ENCODE measurements at places on chromosomes 5 and 9.
A peak's percentile ranks its signal among the peaks of the same experiment; 100 is the strongest.

- DNase-seq: no peak
These were observed 53.8 kb downstream of the GLRA1 start for GRCh38 chr5:151870820-151871219.

- DNase-seq: no peak
These were observed 52.9 kb downstream of the CETN3 start for GRCh38 chr5:90356622-90357021.

- DNase-seq: no peak
These were observed 131.8 kb downstream of the GNAQ start for GRCh38 chr9:77899679-77900354.

DNA sequence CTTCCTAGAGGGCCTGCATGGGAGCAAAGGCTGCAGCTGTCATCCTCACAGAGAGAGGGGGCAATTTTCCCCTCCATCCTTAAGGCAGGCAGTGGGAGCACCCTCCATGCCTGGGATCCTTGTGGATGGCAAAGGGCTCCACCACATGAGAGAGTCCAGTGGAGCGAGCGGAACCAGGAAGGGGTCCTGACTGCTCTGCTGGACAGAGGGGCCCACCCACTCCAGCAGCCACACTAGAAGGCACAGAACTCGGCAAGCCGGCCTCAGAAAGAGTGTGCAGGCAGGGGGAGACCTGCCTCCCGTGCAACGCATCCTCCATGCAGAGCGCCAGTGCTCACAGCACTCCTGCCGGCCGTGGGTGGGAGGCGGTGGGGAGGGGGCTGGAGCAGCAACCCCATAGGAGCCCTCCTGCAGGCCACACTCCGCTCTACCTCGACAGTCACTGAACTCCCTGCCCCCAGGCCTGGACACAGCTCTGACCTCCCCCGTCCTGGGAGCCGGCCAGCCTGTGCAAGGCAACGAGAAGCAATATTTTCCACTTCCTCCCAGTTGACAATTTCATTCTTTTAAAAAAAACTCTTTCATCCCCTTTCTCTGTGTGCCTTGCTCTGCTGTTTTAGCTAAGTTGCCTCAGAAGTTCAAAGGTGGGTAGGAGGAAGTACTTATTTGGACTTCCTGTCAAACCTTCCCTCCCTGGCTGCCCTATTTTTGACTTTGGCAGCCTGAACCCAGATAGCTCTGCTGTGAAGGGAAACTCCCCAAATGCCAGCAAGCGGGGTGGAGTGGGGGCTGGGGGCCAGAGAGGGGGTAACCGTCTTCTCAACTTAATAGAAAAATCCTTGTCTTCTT, 5.3 kb upstream of the LCP2 start:
- no peak for DNase-seq

GRCh38 chr9:109739760-109740159, 40.2 kb upstream of the PALM2AKAP2 start:
- DNase-seq: no peak

- no peak for DNase-seq
These were observed 14.0 kb upstream of the LTC4S start for GRCh38 chr5:179779826-179780225.

DNA sequence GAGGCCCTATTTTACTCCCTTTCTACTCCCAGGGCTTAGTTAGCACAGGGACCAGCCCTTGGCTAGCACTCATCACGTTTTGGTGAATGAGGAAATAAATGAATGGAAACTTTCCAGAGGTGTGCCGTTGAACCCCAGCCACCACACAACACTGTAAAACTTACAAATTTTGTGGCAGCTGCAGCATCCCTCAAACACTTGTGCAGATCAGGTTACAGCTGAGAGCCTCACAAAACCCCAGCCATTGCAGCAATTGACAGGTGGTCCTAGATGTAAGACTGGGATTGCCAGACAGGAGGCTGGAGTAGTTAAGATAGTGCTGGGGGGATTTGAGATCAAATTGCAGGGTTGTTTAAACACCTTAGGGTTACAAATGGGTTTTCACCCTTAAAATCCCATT, 482.2 kb upstream of the KIF2A start:
- DNase-seq: no peak

GRCh38 chr9:117156144-117156688, 258.6 kb downstream of the ASTN2 start:
- DNase-seq: no peak

GRCh38 chr9:6845880-6846279, 88.1 kb downstream of the KDM4C start:
- DNase-seq: no peak

DNA sequence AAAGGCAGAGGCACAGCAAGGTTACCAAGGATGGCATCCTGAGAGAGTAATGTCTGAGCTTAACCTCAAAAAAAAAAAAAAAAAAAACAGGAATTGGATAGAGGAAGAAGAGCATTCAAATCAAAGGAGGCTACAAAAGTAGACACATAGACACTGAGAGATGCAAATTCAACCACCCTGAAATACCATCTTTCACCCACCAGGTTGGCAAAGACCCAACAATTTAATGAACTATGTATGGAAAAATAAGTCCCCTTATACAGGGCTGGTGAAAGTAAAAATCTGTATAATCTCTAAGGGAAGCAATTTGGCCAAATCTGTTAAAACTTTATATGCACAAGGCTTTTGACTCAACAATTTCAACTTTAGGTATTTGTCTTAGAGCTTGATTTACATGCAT, 4.9 kb downstream of the NADK2 start:
- DNase-seq: no peak

GRCh38 chr9:73153793-73154227, 2.1 kb downstream of the ANXA1 start:
- DNase-seq: no peak

GRCh38 chr5:76555114-76555513, 68.1 kb downstream of the F2RL2 start:
- DNase-seq: no peak

DNA sequence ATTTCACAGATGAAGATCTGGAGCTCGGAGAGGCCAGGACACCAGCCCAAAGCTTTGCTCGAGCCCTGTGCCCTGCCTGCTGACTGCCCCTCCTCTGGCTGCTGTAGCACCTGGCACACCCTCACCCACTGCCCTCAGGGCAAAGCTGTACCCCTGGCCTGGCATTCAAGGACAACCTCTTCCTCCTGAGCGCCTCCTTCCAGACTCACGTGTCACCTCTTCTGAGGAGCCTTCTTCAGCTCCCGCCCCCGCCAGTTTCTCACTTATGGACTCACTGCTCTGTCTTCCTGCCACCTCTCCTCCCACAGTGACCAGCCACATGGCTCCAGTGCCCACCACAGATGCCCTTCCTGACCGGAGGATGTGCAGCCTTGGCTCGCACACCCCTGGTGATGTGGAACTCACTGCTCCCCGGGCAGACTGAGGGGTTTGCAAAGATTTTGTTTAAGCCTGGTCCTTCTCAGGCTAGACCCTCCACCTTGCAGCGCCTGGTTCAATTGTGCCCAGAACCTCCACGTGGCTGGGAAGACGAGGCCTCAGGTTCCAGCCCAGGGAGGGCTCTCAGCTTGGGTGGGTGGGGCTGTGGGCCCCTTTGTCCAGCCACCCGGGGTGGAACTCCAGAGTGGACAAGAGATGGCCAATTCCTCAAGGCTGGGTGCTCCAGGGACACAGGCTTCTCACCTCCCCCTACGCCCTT, 46.6 kb upstream of the PHYKPL start:
- no peak for DNase-seq

GRCh38 chr5:170333161-170333910, 35.8 kb upstream of the LCP2 start:
- no peak for DNase-seq

GRCh38 chr5:56026863-56027300, 32.1 kb upstream of the IL6ST start:
- DNase-seq: no peak

DNA sequence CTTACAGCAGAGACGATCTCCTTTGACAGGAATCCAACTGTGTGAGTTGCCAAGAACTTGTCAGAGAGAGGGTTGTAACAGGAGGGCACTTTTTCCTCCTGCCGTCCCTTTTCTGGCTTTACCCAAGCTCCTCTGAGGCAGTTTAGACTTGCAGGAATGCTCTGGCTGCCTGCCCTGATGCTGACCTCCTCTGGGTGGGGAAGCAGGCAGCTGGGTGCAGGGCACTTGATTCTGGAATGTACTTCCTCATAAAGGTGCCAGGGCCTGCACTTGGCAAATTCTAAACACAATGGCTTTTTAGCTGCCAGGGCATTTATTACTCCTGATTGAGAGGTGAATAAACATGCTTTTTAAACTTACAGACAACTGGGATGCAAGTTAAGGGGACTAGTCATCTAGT, 190.4 kb downstream of the EPB41L4A start:
- no peak for DNase-seq

DNA sequence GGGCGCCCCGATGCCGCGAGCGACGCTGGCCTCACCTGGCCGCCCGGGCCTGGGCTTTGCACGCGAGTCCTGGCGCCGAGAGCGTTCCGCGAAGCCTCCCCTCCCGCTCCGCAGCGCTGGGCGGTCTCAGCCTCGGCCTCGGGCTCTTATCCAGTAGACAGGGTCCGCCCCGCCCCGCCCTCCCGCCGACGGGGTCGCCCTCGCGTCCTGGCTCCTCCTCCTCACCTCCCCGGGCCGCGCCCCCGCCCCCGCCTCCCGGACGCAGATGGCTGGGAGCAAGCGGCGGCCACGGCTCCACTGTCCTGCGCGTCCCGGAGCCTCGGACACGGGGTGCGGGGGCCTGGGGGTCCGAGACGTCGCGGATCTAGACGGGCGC, at the start of gene SLC6A3:
Gene SLC6A3 (minus strand): TSS at position 128 of the 376 bp plus-strand sequence. CDS start 2,243 bp downstream, outside the sequence.
- peak; percentile 93 for DNase-seq

DNA sequence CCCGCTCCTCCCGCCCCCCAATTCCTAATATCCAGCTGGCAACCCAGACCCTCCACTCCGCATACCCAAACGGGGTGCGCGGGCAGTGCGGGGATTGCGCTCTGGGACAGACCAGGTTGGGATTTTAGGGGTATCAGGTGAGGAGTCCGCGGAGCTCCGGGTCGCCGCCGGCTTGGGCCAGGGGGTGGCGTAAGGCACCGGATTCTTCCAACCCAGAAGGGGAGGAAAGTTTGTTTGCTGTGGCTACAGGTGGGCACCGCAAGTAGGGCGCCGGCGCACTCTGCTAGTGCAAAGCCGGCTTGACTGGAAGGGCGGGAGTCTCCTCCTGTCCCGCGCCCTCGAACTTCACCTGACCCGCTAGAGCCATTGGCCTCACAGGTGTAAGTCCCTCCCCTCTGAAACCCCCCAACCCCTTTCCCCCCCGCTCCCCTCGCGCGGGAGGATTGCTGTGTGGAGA, 709 bp downstream of the IQGAP2 start:
- DNase-seq: peak; percentile 35

DNA sequence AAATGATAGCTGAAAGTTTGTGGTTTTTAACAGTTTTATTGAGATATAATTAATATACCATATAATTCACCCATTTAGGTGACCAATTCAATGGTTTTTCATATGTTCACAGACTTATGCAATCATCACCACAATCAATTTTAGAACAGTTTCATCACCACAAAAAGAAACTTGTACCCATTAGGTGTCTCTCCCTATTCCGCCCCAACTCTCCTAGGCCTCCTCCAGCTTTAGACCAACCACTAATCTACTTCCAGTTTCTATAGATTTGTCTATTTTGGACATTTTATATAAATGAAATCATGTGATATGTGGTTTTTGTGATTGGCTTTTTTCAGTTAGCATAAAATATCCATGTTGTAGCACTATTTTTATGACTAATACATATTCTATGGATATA, 38.6 kb downstream of the YTHDC2 start:
- no peak for DNase-seq

- DNase-seq: no peak
These were observed 60.4 kb downstream of the FBXL7 start for GRCh38 chr5:15560421-15560820.

DNA sequence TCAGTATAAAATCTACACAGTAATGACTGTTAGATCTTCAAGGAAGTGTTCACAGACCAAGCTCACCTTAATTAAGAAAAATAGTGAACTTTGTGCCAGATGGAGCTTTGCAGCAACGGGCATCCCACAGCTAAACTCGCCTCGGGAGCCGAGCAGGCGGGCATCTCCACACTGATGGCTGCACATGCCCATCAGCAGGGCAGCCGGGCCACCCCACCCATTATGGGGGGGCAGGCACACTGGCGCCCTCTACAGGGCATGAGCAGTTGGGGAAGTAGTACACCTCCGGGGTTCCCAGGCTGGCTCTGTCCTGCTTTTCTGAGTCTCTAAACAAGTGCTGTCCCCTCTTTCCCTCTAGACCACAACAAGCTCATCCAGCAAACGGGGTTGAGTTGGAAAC, 21.6 kb downstream of the ANKS6 start:
- DNase-seq: no peak

DNA sequence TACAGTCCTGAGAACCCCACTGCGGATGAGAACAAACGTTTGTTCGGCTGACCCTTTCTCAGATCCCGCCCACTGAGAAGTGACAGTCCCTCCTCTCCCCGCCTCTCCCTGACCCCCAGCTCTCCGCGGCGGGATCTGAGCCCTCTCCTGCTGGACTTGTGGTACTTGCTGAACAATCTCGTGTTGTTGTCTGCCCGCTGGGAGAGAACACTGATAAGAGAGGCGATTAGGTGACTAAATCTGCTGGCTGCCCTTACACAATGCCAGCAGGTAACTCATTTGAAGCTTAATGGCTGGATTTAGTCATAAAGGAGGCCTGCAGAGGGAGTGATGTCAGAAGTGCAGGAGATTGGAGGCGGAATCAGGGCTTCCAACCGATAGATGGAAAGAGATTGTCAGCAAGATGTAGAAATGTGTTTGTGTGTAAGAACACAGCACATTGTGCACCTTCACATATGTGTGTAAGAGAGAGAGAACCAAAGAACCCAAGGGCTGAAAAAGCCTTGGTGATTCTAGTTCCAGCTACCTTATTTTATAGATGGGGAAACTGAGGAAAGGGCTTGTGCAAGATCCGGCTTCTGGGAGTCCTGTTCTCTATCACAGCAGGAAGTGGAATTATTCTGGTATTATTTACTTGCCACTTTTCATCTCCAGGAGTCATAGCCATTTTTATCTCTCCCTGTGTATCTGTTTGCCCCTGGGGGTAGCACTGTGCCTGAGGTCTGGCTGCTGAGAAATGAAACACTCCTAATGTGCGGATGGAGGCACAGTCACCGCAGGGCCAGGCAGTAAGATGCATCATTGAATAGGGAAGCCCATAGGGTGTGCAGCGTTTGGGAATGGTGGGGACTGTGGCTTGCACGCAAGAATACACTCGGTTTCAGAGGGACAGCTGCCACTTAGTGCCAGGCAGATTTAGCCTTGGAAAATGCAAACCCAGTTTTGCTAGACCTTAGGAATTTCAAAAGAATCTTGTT, 203.7 kb upstream of the MSX2 start:
- no peak for DNase-seq

GRCh38 chr5:147619281-147619878, 109.5 kb upstream of the DPYSL3 start:
- no peak for DNase-seq

DNA sequence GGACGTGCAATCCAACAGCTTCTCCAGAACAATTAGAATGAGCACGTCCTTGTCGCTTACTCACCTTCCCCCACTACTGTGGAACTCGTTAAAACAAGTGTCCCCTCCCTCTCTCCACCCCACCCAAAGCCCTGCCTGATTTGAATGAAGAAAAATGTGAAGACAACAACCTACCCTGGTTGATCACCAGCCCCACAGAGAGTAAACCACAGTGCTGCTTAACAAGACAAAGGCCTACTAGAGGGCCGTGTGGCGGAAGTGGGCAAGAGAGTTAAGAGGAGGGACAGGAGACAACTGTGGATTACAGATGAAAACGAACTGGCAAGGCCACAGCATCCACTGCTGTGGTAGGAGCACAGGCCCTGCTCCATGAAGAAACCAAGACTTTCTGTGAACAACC, 51.1 kb downstream of the CDK5RAP2 start:
- DNase-seq: no peak

- no peak for DNase-seq
These were observed 55.1 kb upstream of the CNOT6 start for GRCh38 chr5:180438785-180439780.

All from glutamatergic neuron (in vitro differentiated cells).